ENCODE measurements at places on chromosomes 11 and 22.

DNA sequence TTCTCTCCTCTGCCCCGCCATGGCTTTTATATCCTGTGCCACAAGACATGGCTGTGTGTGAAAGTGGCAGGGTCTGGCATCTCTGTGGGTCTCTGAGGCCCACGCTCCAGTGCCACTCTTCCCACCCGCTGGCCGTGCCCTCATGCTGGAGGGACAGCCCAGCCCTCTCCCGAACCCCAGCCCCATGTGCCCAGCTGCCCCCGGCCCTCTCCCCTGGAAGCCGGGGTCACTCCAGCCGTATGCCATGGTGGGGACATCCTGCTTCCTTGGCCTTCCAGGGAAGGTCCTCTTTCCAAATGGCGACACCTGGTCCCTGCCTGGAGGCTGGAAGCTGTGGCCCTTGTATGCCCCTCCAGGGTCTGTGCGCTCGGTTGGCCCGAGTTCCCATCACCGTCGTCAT lies 63.3 kb upstream of the PPP6R3 start:
- no peak for DNase-seq

- DNase-seq: no peak
These were observed 19.5 kb upstream of the TAB1 start for GRCh38 chr22:39379756-39380730.

DNA sequence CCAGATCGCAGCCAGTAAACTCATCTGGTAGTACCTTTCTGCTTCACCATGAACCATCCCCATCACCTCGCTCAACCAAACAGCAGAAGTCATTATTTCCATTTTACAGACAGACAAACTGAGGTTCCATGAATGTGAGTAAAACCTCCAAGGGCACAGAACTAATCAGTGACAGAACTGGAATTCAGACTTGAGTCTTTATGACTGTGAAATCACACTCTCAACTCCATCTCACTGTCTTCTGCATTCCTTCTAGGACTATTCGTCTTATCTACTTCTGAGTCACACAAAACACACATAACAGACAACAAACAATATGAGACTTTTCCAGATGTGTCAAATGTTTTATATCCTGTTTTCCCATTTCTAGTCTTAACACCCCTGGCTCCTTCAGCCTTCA lies 9.3 kb upstream of the NUP50 start:
- no peak for DNase-seq

DNA sequence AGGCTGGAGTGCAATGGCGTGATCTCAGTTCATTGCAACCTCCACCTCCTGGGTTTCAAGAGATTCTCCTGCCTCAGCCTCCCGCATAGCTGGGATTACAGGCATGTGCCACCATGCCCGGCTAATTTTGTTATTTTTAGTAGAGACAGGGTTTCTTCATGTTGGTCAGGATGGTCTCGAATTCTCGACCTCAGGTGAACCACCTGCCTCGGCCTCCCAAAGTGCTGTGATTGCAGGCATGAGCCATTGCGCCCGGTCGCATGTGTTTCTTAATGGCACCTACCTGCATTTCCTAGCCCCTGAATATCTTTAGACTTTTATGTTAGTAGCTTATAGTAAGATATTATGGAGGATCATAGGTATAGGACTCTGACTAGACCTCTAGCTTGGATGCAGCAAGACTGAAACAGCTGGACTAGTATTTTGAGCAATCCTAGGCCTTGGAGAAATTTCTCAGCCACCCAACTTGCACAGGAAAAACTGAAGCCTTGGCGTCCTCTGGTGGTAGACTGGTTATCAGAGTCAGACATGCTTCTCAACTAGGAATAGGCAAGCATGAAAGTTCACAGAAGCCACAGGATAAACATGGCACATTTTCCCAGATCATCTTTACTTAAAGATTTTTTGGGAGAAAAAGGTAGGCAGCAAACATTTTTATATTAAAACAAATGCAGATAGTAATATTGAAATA lies 22.7 kb upstream of the C1QTNF4 start:
- DNase-seq: peak; percentile 80

GRCh38 chr11:79437981-79438630 lies 2.7 kb downstream of the TENM4 start:
- DNase-seq: no peak

DNA sequence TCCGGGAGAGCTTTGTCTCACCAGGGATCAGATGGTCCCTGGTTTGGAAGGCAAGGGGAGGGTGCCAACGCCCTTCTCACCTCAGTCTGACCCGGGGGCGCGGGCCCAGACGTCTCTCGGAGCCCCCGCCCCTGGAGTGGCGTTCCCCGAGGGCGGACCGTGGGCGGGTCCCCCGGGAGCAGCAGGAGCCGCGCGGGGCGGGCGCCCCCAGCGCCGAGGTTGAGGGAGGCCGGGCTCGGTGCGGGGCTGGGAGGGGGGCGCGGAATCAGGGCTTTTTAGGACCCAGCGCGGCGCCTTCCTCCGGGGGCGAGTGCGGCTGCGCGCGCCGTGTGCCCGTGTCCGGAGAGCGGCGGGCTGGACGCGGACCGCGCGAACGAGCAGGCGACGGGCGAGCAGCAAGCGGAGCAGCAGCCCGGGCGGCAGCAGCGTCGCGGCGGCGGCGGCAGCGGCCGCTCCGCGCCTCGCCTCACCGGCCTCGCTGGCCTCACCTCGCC lies at the start of gene KCNC1:
Gene KCNC1, plus strand, starts transcription at position 364 of the 494 bp plus-strand sequence. CDS start 1,222 bp downstream, outside the sequence.
- peak; percentile 20 for DNase-seq

- no peak for DNase-seq
These were observed 38.6 kb downstream of the CEP164 start for GRCh38 chr11:117366248-117366647.

DNA sequence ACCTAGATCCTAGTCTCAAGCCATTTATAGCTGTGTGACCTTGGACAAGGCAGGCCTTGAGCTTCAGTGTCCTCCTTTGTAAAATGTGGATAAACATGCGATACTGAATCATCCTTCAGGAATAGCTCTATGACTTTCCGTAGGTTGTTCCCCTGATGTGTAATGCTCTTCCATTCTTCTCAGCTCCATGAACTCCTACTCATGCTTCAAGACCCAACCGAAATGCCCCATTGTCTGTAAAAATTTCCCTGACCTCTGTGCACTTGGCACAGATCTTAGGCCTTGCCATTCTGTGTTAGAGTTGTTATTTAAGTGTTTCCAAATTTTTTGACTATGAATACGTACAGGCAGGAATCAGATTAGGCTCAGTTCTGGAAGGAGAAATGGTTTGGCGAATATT lies 3.3 kb upstream of the BEST1 start:
- no peak for DNase-seq

DNA sequence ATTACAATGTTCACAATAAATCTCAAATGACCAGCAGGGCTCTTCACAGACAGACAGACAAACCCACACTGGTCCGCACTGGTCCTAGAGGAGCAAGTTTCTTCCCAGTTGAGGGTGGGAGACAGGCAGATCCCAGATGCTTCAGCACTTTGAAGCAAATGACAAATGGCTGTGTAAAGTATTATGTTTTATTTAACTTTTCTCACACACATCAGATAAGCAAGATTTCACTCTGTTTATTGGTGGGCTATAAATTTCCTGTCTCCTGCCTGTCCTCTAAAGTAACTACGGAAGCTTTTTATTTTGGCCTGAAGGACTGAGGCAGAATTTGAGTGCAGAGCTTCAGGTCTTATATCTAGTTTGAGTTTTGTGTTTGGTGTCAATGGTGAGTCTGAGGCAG lies 174.7 kb upstream of the MTNR1B start:
- DNase-seq: no peak

DNA sequence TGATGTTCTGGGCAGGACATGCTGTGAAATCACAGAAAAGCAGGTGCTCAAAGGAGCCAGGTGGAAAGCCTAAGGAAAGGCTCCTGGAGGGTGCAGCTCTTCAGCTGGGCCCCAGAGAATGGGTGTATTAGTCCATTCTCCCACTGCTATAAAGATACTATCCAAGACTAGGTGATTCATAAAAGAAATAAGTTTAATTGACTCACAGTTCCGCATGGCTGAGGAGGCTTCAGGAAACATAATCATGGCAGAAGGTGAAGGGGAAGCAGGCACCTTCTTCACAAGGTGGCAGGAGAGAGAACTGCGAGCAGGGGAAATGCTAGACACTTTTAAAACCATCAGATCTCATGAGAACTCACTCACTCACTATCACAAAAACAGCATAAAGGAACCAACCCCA lies 43.1 kb upstream of the DEUP1 start:
- no peak for DNase-seq

GRCh38 chr22:43402128-43402527 lies 9.7 kb upstream of the MPPED1 start:
- DNase-seq: no peak

DNA sequence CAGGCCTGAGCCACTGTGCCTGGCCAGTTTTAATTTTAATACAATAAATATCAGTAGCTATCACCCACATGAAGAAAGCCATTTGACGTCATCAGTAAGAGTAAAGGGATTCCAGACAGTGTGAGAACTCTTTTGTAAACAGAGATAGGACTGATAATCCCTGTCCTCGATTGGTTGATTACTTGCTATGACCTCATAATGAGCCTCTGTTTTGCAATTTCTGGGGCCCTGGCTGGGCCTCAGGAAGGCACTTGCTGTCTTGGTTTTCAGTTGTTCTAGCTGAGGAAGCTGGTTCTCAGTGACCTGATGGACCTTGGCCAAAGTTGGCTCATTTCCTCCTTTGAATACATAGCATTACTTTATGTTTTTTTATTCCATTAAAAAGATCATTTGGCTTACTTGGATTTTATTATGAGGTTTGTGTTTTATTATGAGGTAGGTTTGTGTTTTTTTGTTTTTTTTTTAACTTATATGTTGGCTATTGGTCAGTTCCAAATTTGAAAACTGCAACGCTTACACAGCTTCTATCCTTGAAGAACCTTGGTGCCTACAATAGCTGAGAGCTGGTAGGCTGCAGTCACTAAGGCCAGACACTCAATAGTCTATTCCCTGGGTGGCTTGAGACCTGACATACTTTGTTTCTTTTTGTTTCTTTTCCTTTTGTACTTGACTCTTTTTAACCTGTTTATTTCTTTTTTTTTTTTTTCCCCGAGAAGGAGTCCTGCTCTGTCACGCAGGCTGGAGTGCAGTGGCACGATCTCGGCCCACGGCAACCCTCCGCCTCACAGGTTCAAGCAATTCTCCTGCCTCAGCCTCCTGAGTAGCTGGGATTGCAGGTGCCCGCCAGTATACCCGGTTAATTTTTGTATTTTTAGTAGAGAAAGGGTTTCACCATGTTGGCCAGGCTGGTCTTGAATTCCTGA lies 20.0 kb downstream of the MARK2 start:
- peak; percentile 79 for DNase-seq

DNA sequence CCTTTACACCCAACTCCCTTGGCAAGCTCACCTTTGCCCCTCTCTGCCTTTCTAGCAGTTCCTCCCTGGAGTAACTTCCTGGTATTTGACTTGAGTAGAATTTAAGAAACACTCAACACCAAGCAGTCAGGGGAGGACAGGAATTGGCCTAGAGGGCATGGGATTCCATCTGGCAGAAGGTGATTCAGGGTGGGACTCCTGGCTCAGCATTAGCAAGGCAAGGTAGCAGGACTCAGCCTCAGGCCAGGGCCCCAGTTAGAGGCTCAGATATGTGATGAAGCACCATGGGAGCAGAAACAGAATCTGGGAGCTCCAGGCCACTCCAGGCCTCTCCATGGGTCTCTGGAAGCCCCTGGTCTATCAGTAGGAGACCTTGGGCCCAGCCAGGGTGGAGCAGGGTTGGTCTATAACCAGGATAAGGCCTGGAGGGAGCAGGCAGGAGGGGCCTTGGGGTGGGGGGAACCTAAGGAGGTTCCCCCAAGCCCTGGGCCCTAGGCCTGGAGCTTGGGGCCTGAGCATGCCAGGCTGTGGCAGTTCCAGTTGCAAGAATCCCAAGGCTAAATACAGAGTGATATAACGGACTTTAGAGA lies 148.2 kb downstream of the PARVA start:
- DNase-seq: no peak

GRCh38 chr11:71309611-71310010 lies 57.2 kb upstream of the SHANK2 start:
- no peak for DNase-seq

DNA sequence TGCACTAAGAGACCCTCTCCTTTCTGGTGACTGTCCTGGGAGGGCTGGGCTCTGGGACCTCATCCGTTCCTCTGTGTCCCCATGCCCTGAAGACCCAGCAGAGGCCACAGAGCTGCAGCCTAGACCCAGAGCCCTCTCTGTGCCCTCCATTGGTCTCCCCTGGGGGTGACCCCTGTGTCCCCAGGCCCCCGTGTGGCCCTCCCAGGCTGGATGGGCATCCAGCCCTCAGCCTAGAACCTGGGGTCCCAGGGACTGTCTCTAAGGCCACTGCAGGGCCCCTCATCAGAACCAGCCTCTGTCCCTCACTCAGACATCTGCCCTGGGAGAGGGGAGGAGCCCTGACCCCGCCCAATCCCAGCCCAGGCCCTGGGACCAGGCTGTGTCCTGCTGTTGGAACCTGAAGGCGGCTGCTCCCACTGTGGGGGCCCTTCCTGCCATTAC lies 5.7 kb downstream of the IGLL1 start:
- no peak for DNase-seq

DNA sequence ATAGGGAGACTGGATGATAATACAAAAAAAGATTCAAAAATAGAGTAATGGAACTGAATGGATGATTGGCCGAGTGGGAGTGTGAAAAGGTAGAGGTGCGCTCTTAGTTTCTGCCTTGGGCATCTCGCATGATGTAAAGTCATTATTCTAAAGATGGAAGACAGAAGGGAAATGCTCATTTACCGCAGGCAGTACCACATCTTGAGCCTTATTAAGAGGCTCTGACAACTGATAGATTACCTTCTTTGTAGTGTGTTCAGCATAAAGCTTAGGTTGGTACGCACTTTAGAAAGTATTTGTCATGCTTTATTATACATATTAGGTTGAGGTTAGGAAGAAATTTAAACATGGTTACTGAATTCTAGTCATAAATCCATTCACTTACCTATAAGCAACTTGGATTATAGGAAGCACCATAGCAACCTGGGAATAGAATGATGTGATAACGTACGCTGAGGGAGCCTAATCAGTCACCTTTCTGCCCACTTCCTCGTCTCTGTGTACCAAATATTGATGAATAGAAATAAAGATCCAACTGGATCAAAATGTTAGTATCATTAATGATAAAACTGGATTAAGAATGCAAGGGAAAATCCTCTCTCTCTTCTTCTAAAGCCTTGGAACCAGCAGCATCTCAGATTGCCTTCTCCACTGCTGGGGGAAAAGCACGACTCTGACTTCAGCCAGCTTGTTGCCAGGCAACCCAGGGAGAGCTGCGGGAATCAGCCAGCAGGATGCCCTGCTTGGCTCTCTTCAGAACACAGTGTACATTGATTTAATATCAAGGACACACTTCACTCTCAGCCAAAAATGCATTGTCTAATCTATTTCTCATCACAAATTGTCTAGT lies 29.0 kb upstream of the VWA5A start:
- DNase-seq: no peak

DNA sequence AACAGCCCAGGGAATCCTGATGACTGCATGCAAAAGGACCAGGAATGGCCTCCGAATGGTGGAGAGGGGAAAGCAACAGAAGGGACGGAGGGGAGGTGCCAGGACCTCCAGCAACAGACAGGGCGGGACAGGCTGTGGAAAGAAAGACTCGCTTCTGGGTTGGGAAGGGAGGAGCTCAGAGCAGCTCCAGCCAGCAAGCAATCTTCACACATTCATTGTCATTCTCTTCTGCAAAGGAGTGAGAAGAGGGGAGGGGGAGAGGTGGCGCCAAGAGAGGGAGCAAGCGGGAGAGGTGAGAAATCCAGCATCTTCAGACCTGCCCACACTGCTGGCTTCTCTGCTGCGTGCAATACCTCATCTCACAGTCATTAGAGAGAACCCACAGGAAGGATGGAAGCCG lies 509.0 kb downstream of the BUD13 start:
- DNase-seq: no peak

- no peak for DNase-seq
These were observed 171.2 kb downstream of the CTTN start for GRCh38 chr11:70569618-70569890.

Data from fibroblast of gingiva (primary cell).